ENCODE measurements at places on chromosomes 16 and 17.

DNA sequence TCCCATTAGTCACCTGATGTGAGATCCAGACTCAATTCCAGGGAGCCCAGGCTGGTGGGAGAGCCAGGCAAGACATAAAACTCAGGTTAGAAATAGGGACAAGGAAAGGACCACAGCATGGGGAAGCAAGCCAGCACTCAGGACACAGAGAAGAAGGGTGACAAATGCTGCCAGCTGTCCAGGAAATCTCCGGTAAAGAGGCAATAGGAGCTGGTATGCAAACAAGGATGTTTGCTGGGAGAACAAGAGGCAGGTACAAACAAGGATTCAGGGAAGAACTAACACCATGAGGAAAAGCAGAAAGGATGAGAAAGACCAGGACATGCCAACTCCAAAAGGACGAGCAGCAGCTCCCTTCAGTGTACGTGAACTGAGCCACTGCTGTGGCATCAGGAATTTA is 10.2 kb upstream of the TXNDC11 start:
- DNase-seq = no peak

- DNase-seq = no peak
Observed at GRCh38 chr17:81631482-81631881, 5.4 kb downstream of the NPLOC4 start.

GRCh38 chr17:59391021-59391420 is 59.6 kb downstream of the YPEL2 start:
- DNase-seq = no peak

- DNase-seq = no peak
Observed at GRCh38 chr17:42784409-42784808, 4.0 kb downstream of the WNK4 start.

- DNase-seq = peak; percentile 57
Observed at GRCh38 chr17:8697323-8697741, 47.3 kb downstream of the CCDC42 start.

- no peak for DNase-seq
Observed at GRCh38 chr16:22874394-22874793, 60.4 kb downstream of the HS3ST2 start.

DNA sequence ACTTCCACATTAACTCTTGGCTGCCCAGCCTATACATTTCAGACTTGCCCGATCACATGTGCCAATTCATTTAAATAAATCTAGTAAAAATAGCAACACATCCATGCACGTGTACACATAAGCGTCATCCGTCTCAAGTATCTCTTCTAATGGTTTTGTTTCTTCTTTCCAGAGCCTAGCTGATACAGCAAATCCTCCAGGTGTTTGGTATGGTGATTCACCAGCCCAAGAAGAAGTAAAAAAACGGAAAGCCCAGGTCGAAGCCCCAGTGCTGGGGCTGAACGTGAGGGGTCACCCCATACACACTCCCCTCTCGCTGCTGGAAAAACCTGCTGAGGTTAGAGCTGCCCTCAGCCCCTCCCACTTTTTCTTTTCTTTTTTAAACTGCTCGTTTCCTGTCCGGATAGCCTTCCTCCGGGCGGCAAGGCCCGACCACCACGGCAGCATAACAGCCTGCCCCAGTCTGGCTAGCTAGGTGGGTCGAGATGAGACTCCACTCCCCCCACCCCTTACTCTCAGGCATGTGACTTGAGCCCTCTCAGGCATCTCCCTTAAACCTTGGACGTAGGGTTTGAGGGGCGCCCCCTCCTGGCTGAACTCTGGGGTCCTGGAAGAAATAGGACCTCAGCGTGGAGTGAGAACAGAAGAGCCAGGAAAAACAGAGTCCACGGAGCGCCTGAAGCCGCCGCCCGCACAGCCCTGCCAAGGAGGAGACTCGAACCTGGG is 13.9 kb upstream of the OR1F1 start:
- no peak for DNase-seq

GRCh38 chr16:68073902-68074760 is 11.0 kb upstream of the NFATC3 start:
- no peak for DNase-seq

- no peak for DNase-seq
Observed at GRCh38 chr16:60137891-60138290, 1403.8 kb upstream of the GOT2 start.

DNA sequence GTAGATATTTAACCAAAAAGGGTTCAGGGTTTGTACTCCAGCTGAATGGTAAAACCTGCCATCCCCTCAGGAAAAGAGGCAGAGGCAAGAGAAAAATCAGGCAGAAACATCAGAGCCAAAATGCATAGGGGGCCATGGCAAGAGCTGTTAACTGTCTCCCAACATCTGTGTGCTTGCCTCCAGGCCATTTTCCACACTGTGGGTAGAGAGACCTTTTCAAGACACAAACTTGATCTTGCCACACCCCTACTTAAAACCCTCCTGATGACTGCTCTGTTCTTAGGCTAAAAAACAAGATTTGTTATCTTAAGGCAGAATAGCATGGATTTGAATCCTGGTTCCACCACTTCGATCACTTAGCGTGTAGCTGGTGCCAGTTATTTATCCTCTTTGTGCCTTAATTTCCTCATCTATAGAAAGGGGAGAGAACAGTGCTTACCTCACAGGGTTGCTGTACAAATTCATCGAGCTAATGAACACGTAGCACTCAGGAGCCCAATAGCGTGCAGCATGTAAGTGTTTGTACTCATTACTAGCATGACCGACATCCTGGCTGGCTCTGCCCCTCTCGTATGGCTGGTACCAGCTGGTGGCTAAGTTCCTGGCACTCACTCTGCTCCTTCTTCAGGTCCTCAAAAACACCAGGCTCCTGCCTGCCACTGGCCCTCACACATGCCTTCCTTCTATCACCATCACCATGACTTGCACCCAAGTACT is 25.8 kb downstream of the STAT3 start:
- no peak for DNase-seq

DNA sequence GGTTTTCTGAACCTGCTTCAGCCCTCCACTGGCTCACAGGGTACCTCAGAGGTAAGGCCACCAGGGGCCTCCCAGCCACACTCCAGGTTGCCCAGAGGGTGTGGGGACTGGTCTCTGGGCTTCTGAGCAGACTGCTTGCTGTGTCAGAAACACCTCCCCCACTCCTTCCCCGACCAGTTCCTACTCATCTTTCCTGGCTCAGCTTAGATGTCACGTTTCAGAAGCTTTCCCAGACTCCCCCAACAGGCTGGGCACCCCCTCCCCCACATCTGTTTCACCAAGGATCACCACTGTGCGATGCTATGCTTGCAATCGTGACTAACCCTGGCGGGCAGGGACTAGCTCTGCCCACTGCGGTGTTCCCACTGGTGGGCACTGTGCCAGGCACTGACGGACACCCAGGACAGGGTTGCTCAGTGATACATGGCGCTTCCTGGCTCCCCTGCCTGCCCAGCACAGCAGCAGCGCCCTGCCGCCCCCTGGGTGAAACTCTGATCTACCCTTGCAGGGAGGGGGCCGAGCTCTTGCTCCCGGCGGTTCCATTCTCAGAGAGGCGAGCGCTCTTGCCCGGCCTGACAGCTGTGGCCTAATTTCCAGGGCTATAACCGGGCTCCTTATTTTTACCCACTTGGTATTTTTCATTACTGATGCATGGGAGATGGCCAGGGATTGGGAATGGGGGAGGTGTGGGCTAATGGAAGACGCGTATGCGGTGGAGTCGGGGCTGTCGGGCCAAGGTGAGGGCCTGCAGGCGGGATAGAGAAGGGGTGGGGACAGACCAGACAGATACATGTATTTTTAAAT is 29.4 kb upstream of the MTSS2 start:
- peak; percentile 98 for DNase-seq

- DNase-seq = no peak
Observed at GRCh38 chr17:30368912-30369720, 9.6 kb upstream of the CPD start.

- no peak for DNase-seq
Observed at GRCh38 chr17:80346498-80347275, 68.3 kb upstream of the ENDOV start.

GRCh38 chr16:11032922-11033291 is 88.5 kb downstream of the CLEC16A start:
- peak; percentile 87 for DNase-seq

- no peak for DNase-seq
Observed at GRCh38 chr17:64992325-64992802, 64.2 kb downstream of the GNA13 start.

GRCh38 chr17:67051155-67051538 is 6.8 kb downstream of the CACNG1 start:
- no peak for DNase-seq

GRCh38 chr17:79803421-79803996 is 6.6 kb upstream of the CBX8 start:
- no peak for DNase-seq

DNA sequence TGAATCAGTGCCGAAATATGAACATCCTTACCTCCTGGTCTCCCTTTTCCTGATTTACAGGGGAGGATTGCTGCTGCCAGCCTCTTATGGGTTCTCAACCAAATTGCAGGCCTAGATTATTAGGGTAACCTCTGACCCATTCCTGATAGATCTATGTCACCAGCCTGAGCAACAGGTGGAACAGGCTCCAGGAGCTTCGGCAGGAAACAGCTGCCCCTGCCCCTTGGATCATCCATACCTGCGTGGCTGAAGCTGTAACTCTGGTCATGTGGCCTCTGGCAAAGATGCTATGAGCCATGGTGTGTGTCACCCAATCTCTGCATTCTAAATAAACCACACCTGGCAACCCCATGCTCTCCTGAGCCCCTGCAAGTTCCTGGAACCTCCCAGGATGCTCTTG is 18.4 kb upstream of the RBBP6 start:
- DNase-seq = no peak

DNA sequence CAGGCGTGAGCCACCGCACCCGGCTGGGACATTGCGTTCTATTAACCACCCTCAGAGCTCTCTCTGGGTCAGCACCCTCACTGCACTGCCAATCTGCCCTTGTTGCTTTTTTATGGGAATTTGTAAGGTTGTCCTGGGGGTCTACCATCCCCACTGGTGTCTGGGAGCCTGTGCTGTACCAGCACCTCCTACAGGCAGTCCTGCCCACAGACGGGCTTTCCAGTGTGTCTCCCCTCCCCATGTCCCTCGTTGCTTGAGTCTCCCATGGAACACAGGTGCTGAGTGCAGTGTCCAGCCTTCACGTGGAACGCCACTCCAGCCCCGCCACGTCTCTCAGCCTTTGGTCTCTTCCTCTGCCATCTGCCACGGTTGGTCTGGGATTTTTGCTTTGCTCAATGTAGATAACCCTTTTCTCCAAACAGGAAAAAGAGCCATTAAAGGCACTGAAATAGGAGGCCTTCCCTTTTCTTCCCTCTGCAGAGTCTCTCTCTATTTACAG is 68.0 kb upstream of the CBX4 start:
- no peak for DNase-seq

GRCh38 chr17:49132699-49133364 is at the start of gene B4GALNT2:
Gene B4GALNT2, plus strand, starts transcription at chr17:49132769. Its CDS starts 24 bp downstream, at chr17:49132793.
- no peak for DNase-seq

DNA sequence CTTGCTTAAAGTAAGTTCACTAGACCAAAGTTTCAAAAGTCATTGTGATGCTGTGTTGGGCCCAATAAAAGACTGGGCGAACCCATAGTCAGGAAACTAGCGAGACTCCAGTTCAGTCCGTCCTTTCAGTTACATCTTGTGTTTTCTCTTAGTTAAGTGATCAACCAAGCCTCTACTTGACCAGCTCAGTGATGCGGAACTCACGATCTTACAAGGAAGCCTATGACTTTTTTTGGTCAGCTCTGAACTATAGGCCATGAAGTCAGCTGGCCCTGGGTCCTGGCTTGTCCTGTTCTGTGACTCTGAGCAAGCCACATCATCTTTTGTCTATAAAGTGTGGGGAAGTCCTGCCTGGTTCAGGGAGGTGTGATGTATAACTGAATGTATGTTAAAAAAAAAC is 21.7 kb upstream of the WSCD1 start:
- no peak for DNase-seq

DNA sequence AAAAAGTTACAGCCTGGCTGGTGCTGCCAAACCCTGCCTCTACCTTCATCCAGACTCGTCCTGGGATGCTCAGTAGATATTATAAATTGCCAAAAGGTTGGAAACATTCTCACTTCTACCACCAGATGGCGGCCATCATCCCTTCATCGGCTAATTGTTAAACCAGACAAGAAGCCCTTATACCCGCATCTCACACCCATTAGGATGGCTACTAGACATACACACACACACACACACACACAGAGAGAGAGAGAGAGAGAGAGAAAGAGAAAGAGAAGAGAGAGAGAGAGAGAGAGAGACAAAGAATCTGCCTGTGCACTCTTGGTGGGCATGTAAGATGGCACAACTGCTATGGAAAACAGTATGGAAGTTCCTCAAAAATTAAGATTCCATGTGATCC is 15.0 kb upstream of the SCIMP start:
- DNase-seq = peak; percentile 36

- DNase-seq = no peak
Observed at GRCh38 chr17:49676276-49676868, 1.5 kb downstream of the SPOP start.

GRCh38 chr16:31008149-31008548 is 2.3 kb downstream of the STX1B start:
- peak; percentile 31 for DNase-seq

GRCh38 chr16:68707340-68708152 is 29.5 kb upstream of the CDH1 start:
- DNase-seq = peak; percentile 11

GRCh38 chr17:80737106-80738019 is 192.7 kb downstream of the RPTOR start:
- DNase-seq = no peak

- no peak for DNase-seq
Observed at GRCh38 chr17:6496640-6497441, 52.6 kb downstream of the PIMREG start.

DNA sequence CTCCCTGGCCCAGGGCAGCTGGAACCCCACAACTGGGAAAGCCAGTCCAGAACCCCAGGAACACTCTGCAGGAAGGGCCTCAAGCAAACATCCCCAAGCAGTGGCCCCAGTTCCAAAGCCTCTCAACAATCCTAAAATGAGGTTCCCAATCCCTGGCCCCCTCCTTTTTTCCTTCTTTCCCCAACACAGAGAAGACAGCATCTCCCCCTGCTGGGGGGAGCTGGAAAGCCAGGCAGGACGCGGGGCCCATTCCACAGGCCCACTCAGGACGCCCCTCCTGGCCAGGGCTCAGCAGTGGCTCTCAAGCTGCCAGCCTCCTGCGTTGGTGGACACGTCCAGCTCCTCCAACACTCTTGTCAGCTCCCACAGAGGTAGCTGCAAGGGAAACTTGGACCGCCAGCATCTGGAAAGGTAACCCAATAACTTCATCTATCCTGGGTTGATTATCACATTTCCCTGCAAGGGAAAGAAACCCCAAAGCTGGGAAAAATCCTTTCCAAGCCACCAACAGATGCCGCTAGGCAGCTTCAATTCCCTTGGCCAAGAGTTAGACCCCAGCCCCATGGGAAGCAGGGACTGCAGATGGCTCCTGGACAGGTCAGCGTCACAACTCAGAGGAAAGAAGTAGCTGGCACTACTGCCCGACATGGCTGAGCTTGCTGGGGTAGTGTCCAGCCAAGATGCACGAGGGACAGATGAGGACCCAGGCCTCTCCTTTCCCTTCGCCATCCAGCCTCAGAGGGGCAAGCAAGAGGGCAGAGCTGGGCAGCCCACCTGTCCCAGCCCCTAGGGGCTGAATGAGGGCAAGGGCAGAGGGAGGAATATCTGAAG is 7.6 kb downstream of the HDAC5 start:
- DNase-seq = no peak

Data from skeletal muscle cell (primary cell).